ENCODE measurements at places on chromosomes 1 and 21.

DNA sequence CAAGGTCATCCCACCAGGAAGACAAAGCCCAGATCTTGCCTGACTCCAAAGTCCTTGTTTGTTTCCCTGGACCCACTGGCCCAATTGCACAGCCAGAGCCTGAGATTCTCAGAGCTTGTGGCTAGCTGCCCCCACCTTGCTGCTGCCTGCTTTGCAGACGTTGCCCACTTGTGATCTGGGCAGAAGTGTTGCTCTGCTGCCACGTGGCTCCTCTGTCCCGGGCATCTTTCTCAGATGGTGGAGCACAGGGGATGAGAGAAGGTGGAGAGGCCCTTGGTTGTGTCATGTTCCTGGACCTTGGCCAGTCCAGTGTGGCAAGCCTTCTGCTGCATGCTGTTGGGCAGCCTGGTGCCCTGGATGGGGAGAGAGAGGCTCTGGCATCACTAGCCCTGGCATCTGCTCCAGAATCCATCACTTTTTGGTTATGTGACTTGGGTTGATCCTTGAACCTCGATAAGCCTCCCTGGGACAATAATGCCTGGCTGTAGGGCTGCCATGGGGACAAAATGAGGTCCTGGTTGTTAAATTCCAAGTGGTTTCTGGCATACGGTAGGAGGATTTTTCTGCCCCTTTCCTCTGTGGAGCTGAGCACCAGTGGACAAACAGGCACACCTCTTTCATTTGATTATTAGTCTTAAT is 1.5 kb upstream of the NR0B2 start:
- DNase-seq, result peak; percentile 70

DNA sequence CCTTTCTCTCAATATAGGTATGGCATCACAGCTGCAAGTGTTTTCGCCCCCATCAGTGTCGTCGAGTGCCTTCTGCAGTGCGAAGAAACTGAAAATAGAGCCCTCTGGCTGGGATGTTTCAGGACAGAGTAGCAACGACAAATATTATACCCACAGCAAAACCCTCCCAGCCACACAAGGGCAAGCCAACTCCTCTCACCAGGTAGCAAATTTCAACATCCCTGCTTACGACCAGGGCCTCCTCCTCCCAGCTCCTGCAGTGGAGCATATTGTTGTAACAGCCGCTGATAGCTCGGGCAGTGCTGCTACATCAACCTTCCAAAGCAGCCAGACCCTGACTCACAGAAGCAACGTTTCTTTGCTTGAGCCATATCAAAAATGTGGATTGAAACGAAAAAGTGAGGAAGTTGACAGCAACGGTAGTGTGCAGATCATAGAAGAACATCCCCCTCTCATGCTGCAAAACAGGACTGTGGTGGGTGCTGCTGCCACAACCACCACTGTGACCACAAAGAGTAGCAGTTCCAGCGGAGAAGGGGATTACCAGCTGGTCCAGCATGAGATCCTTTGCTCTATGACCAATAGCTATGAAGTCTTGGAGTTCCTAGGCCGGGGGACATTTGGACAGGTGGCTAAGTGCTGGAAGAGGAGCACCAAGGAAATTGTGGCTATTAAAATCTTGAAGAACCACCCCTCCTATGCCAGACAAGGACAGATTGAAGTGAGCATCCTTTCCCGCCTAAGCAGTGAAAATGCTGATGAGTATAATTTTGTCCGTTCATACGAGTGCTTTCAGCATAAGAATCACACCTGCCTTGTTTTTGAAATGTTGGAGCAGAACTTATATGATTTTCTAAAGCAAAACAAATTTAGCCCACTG is 11.5 kb downstream of the HIPK1 start:
- DNase-seq, result peak; percentile 60

DNA sequence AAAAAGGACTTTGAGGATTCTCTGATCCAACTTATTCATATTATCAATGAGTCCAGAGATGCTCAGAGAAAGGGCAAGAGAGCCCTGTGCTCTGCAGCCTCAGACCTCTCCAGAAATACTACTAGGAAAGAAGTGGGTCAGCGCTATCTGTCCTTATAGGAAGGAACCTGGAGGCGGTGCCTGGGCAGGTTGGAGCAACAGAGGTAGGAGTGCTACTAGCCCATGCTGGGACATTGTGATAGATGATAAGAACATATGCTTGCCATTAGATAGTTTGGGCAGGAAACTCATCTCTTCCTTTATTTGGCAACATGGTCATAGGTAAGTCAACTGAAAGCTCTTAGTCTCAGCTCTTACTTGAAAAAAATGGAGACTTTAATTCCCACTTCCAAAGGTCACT is 133.7 kb upstream of the COA6 start:
- DNase-seq, result no peak

DNA sequence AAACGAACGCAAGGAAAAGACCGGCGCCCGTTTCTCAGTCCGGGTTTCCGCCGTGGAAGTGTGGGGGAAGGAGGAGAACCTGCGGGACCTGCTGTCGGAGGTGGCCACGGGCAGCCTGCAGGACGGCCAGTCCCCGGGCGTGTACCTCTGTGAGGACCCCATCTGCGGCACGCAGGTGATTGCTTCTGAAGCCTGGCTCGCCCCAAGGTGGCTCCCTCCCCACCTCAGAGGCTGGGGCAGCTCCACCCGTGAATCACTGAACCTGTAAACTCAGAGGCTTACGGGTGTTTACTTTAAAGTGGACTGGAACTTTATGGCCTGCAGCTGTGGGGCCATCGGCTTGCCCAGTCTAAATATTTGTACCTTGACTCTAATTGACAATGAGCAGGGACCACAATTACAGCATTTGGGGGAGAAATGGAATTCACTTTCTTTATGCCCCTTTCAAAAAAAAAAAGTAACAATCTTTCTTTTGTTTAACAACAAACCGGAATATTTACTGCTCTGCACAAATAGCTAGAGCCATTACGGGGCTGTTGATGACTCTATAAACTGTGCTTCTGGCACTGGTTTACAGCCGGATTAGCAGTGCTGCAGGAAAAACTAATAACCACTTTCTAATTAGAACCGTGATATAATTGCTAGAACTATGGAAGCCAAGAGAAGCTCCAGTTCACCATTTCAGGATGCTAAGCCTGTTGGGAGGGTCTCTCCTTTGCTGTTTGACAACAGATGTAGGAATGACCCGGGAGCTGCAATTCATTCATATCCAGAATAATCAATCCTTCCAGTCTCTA is 454.8 kb downstream of the KIF26B start:
- DNase-seq, result no peak

- DNase-seq, result no peak
These were observed 95.0 kb downstream of the CD58 start for GRCh38 chr1:116475850-116476218.

- no peak for DNase-seq
These were observed 18.4 kb downstream of the H6PD start for GRCh38 chr1:9253004-9253403.

DNA sequence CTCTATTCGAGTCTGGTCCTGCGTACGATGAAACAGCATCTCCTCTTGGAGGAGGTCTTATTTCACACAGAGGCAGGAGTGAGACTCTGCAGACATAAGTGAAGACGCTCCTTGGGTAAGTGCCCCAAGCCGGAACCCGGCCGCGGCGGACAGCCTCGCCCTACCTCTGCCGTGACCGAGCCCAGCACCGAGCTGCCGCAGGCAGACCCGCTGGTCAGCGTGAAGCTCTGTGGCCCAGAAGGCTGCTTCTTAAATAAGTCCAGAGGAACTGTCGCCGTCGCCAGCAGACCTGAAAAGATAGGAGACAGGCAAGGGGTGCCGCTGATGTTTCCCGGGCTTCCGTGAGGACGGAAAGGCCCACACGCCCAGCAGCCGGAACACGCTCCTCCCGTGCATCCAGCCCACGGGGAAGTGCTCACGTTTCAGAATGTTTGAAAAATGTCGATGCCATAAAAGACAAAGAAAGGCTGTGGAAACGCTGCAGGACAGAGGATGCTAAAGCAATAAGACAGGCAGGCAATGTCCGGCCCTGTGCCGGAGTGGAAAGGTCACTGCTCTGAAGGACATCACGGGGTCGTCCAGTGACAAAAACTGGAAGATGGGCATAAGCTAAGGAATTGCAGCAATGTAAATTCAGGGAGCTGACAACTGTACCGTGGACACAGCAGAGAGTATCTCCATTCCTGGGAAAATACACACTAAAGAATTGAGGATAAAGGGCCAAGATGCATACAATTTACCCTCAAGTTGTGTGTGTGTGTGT is 28.5 kb upstream of the PRDM15 start:
- DNase-seq, result no peak

DNA sequence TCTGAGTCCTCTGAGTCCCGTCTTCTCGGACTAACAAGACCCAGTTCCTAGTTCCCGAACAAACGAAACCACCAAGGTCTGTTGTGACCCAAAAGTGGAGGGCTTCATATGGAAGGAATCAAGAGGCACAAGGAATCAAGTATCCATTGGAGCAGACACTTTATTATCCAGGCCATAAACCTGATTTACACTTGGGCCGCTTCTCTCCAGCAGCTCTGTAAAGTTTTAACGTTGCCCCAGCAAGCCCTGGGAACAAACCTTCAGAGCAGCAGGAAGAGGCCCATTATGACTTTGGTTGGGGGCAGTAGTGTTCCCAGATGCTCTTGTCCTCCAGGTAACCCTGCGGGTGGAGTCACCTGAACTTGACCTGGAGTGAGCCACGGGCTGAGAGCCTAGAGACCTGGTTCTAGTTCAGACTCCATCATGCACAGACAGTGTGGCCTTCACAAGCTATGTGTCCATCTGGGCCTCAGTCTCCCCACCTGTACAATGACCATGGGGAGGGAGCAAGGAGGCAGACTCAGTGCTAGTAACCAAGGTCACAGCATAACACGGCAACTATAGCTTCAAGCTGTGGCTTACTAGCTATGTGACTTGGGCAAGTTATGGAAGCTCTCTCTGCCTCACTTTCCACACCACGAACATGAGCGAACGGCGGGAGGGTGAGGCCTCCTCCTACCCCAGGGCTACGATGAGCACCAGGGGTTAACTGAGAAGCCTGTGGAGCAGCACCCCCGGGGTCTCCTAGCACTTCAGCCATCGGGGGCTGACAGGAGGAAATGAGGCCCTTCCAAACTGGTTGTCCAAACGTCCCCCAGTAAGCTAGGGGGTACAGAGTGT is 95.7 kb downstream of the GLIS1 start:
- DNase-seq, result no peak

DNA sequence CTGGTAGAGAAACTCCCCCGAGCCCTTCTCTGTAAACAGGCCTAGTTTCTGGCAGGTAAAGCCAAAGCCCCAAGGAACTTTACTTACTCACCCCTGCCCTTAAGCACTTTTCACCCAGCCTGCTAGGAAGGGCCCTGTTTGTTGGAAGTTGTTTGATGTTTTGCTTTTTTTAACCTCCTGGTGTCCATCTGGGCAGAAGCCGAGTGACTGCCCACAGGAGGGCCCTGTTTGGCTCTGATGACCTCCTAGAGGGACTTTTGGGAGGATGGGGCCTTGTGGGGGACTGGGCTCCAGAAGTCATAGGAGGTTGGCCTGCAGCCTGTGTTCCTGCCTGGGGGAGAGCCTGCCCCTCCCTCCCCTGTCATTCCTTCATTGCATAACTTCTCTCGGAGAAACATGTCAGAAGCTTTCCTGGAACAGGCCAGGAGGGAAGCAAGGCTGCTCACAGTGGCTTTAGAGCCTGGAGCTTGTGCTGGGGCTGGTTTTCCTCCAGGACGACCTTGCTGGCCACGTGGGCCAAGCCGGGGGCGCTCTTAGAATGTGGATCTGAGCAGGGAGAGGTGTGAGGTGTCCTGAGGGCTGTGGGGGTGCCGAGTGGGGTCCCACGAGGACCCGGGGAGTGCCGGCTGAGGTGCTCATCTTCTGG is 33.9 kb downstream of the COQ8A start:
- DNase-seq, result no peak

DNA sequence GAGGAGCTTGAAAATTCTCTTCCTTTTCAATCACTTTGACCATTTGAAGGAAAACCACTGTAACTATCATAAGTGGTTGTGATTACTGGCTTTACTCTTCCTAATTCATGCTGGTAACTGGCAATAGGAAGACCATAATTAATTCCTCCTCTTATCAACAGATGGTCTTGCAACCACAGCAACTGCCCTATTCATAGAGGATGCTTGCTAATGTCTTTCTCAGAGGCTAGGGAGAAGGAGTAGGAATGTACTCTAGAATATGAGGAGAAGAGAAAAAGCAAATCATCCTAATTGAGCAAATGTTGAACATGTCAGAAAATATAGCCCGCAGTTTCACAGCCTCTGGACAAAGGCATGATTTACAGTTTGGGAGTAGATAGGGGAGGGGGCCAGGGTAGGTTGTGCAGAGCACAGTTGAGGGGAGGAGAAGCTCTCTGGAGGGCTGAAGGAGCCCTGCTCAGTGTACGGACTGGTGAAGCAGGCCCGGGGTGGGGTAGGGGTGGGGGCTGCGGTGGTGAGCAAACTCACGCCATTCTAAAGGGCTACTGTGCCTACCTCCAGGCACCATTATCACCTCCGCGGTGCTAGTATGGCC is 192.9 kb downstream of the PCP4 start:
- no peak for DNase-seq

DNA sequence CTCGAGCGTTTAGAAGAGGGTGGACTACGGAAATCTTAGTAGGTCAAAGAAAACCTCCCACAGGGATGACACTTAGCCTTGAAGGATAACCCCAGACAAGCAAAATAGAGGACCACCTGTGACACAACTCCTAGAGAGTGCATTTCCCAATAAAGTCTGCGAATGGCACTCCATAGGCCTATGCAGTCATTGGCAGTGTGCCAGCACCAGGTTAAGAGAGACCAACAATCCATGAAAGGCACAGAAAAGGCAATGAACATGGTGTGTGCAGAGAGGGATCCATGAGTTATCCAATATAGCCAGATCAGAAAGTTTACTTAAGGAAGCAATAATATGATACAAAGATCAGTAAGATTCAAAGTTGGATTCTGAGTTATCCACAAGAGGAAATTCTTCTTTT is 45.2 kb upstream of the FMO2 start:
- no peak for DNase-seq

GRCh38 chr1:61230523-61230922 is 148.2 kb downstream of the NFIA start:
- DNase-seq, result no peak

GRCh38 chr1:201318504-201319340 is 35.4 kb downstream of the PKP1 start:
- no peak for DNase-seq

- no peak for DNase-seq
These were observed 6.8 kb downstream of the RGS5 start for GRCh38 chr1:163195728-163196448.
